Fibroblast of lung (primary cell): ENCODE measurements at places on chromosomes 11 and 22. TPM values are rescaled to one million over a fixed set of nuclear protein-coding genes. Genes with fewer than 3 reads are reported as not detected.

Gene ALG8
- 30.3 and 33.7 TPM in 2 replicates for total RNA-seq

Gene CNGA4
- 0.17 TPM in 1 of 2 replicates, not detected in the other for total RNA-seq

Gene CTSW
- not detected in 2 replicates for total RNA-seq

Gene CNTF
- total RNA-seq, result 0.77 and 1.2 TPM in 2 replicates

Gene DCHS1
- total RNA-seq, result 11.0 and 23.9 TPM in 2 replicates

Gene EXPH5
- 1.8 and 11.2 TPM in 2 replicates for total RNA-seq

Gene FOLR2
- total RNA-seq, result not detected in 2 replicates

Gene PPME1
- total RNA-seq, result 20.0 and 35.3 TPM in 2 replicates

Gene PRSS23
- total RNA-seq, result 141 and 194 TPM in 2 replicates

Gene OR2AG1
- total RNA-seq, result not detected in 2 replicates

Gene C11orf52
- total RNA-seq, result 0.51 and 0.99 TPM in 2 replicates

Gene NRXN2
- under 0.01 and 0.26 TPM in 2 replicates for total RNA-seq

Gene MTMR3
- total RNA-seq, result 23.4 and 31.2 TPM in 2 replicates

Gene FAM83F
- under 0.01 TPM in 1 of 2 replicates, not detected in the other for total RNA-seq

Gene LARGE2
- not detected in 2 replicates for total RNA-seq

Gene MYBPC3
- not detected in 2 replicates for total RNA-seq

Gene INS
- total RNA-seq, result not detected in 2 replicates

Gene NXPE2
- total RNA-seq, result under 0.01 TPM in 1 of 2 replicates, not detected in the other

Gene MMP12
- 0.83 TPM in 1 of 2 replicates, not detected in the other for total RNA-seq

Gene IL10RA
- total RNA-seq, result 0.17 and 0.26 TPM in 2 replicates

Gene C11orf65
- 1.8 and 2.3 TPM in 2 replicates for total RNA-seq

Gene CDC42EP2
- 12.3 and 25.6 TPM in 2 replicates for total RNA-seq

Gene ABCC8
- not detected in 2 replicates for total RNA-seq

Gene GAB4
- total RNA-seq, result not detected in 2 replicates

Gene ZNF215
- total RNA-seq, result 3.6 and 4.1 TPM in 2 replicates

Gene KCNC1
- total RNA-seq, result under 0.01 TPM in 1 of 2 replicates, not detected in the other

Gene PIWIL4
- 3.3 and 3.6 TPM in 2 replicates for total RNA-seq

Gene RBFOX2
- 127 and 173 TPM in 2 replicates for total RNA-seq

Gene SCN4B
- total RNA-seq, result 6.7 and 10.4 TPM in 2 replicates

Gene TEX54
- total RNA-seq, result not detected in 2 replicates

Gene PGA5
- 3.3 TPM in 1 of 2 replicates, not detected in the other for total RNA-seq

Gene RFPL3
- not detected in 2 replicates for total RNA-seq

Gene DLG2
- total RNA-seq, result 2.1 and 2.3 TPM in 2 replicates

Gene POTEH
- not detected in 2 replicates for total RNA-seq

Gene RAC2
- 1.5 and 2.1 TPM in 2 replicates for total RNA-seq

Gene FOLH1
- total RNA-seq, result 0.51 and 1.2 TPM in 2 replicates

Gene SPTBN2
- total RNA-seq, result 0.51 and 0.99 TPM in 2 replicates

Gene OR8G5
- not detected in 2 replicates for total RNA-seq

Gene RASGRP2
- total RNA-seq, result 0.26 and 1.2 TPM in 2 replicates

Gene ISX
- not detected in 2 replicates for total RNA-seq

Gene TPBGL
- under 0.01 TPM in 1 of 2 replicates, not detected in the other for total RNA-seq

Gene ART1
- not detected in 2 replicates for total RNA-seq

Gene SCGB2A2
- not detected in 2 replicates for total RNA-seq

Gene RFPL2
- not detected in 2 replicates for total RNA-seq

Gene OR56B4
- not detected in 2 replicates for total RNA-seq

Gene OTOG
- total RNA-seq, result not detected in 2 replicates

Gene OR5D13
- total RNA-seq, result not detected in 2 replicates

Gene KRTAP5-8
- total RNA-seq, result not detected in 2 replicates

Gene CTTN
- total RNA-seq, result 378 and 428 TPM in 2 replicates

Gene MAPK8IP2
- total RNA-seq, result 0.17 and 0.26 TPM in 2 replicates

Gene GAL
- 1.5 and 5.4 TPM in 2 replicates for total RNA-seq

Gene LIF
- total RNA-seq, result 3.6 and 11.2 TPM in 2 replicates

Gene DDIAS
- total RNA-seq, result 0.26 and 2.3 TPM in 2 replicates
